Left renal cortex interstitium (tissue), 4 donors: ENCODE measurements at places on chromosomes 4 and X. TPM values are rescaled to one million over a fixed set of nuclear protein-coding genes. Genes with fewer than 3 reads are reported as not detected.

GRCh38 chr4:76311896-76312331 lies 5.4 kb downstream of the STBD1 start:
- no peak for DNase-seq

DNA sequence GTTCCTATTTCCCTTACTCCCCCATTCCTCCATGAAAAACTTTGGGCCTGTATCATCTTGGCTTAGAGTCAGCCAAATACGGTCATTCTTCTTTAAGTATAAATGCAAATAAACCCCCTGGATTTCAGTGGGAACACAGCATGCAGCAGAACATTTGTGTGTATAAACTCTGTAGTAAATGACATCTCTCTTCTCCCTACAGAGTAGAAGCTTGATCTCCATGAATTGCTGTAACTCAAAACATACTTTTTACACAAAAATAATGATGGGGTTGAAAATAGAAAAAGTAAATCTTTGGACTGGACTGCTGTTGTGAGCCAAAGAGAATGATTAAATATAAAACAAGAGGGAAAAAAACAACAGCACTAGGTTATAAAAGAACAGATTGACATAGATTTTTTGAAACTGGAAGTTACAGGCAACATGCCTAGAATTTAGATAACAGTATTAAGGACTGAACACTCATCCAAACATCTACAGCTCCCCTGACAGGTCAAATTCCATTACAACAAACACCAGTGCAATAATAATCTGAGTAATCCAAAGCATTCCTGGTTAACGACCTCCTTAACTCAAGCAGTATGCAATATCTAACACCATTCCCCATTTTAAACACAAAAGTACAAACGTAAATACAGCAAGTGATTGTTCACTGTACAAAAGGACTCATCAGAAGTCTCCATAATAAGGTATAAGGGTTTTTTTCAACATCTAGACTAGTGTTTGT lies 30.7 kb downstream of the TSPAN5 start:
- DNase-seq, result no peak

The NIPAL1 gene
- polyA plus RNA-seq, result 8.8 TPM

DNA sequence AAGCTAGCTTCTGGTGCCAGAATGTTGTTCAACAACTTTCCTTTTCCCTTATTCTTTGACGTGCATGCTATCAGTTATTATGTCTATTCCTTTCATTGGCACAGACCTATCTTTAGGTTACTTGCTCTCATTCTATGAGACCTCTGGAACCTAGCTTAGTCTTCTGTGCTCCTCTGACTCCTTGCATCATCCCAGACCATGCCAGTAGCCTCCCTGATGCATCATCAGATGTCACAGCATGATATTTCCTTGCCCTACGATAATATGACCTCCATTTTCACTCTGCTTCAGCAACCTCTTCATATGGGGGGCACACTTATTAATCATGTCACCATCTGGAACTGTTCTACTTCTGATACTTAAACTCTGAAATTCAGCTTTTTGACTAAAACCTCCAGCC lies 37.2 kb downstream of the CLCN5 start:
- no peak for DNase-seq

The TEX13A gene
- not detected for polyA plus RNA-seq

DNA sequence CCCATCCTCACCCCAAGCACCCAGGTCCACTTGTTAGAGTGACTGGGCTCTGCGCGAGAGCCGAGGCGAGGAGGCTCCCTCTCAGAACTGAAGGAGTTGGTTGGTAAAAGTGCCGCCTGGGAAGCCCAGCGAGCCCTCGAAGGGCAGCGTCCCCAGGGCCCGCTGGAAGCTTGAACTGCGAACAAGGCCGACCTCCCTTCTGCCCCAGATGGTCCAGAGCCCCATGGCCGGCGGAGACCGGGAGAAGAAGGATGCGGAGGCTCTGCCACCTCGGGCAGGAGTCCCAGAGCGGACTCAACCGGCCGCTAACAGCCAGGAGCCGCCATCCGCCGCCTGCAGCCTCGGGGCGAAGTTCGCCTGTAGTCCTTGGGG lies 116.3 kb upstream of the TEX13C start:
- no peak for DNase-seq
